SK-MEL-5 (cell line): ENCODE measurements at places on chromosomes 13 and 19. TPM values are rescaled to one million over a fixed set of nuclear protein-coding genes. Genes with fewer than 3 reads are reported as not detected.

Gene COQ8B
- total RNA-seq = 13.5 and 16.1 TPM in 2 replicates

DNA sequence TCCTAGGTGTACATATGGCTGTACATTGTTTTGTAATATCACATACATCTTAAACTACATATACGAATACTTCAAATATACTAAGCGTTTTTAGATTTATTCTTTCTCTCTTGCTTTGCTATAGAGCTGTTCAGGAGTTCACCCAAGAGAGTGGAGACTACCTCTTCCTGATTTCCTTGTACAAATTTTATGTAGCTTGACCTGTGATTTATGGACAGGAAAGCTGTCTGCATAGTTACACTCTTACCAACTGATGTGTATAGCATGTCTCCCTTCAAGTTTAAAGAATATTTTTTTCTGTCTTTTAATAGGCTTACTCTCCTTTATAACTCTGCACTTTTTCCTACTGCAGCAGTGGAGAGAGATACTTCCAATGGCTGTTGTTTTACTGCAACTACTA is 428.7 kb downstream of the NDFIP2 start:
- no peak for DNase-seq

GRCh38 chr19:45442778-45443461 is 19.2 kb upstream of the ERCC1 start:
- peak; percentile 21 for DNase-seq

GRCh38 chr19:50952910-50953309 is at the start of gene KLK5:
Gene KLK5, minus strand, starts transcription at chr19:50953038. Its CDS starts 381 bp downstream, at chr19:50952657.
- DNase-seq = no peak

DNA sequence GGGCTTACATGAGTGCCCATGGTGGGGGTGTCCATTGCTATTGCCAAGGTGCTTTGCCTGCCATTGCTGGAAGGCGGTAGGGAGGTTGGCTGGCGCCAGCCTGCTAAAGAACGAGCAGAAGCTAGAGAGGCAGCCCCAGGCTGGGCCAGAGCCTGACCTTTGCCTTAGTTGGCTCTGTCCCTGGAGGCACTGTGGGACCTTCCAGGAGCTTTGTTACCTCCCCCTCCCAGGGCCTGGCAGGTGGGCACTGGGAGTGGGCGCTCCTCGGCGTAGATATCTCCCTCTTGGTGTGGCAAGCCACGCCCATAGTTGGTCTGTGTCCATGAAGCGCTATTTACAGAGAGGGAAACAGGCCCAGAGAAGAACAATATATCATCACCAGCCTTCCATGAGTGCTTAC is 2.3 kb upstream of the SLC25A42 start:
- no peak for DNase-seq

DNA sequence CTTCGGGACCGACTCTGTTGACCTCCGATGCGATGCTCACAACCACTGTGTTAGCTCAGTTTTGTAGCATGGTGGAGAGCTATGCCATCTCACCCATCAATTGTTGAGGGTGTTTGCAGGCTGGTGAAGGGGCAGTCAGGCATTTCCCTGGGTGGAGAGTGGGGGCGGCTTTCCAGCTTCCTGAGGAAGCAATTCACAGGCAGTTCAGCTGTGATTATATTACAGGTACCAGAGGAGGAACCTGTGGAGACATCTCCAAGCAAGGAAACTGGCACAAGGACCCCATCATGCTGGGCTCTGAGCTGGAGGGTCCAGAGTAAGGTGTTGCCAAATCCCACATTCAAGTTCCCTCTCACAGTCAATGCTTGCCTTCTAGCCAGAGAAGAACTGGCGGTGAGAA is 166.0 kb upstream of the ZNF536 start:
- DNase-seq = no peak

Gene DMWD
- total RNA-seq = 24.3 and 26.7 TPM in 2 replicates

- DNase-seq = no peak
Measured at GRCh38 chr13:112869202-112870050, 99.6 kb upstream of the MCF2L start.

Gene FAM98C
- 6.9 and 8.9 TPM in 2 replicates for total RNA-seq

Gene NECTIN2
- 27.3 and 32.6 TPM in 2 replicates for total RNA-seq

GRCh38 chr19:44847144-44848035 is 1.3 kb downstream of the NECTIN2 start:
- no peak for DNase-seq

Gene SLC10A2
- total RNA-seq = not detected in 2 replicates

DNA sequence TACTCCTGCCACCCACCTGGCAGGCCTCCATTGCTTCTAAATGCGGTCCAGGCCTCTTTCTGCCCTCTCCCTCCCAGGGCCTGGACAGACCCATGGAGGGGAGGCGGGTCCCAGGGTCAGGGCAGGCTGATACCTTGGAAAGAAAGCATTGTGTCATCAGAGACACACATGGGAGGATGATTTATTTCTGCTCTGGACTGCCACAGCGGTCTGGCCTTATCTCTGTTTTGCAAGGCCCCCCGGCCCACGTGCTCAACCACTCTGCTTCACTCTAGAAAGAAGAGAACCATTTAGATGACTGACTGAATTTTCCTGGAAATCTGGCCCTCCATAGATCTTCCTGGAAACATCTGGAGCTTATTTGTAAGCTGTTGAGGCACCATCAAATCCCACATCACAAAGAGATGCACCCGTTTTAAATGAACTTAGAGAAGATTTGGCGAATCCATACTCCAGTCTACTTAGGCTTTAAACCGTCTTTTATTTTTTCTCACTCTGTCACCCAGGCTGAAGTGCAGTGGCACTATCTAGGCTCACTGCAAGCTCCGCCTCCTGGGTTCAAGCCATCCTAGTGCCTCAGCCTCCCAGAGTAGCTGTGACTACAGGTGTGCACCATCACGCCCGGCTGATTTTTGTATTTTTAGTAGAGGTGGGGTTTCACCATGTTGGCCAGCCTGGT is 48.3 kb upstream of the URI1 start:
- no peak for DNase-seq

Gene ZNF813
- total RNA-seq = 3.4 and 3.9 TPM in 2 replicates

Gene RDH13
- total RNA-seq = 18.1 and 20.7 TPM in 2 replicates

GRCh38 chr13:85521657-85522056 is 277.6 kb downstream of the SLITRK6 start:
- no peak for DNase-seq

DNA sequence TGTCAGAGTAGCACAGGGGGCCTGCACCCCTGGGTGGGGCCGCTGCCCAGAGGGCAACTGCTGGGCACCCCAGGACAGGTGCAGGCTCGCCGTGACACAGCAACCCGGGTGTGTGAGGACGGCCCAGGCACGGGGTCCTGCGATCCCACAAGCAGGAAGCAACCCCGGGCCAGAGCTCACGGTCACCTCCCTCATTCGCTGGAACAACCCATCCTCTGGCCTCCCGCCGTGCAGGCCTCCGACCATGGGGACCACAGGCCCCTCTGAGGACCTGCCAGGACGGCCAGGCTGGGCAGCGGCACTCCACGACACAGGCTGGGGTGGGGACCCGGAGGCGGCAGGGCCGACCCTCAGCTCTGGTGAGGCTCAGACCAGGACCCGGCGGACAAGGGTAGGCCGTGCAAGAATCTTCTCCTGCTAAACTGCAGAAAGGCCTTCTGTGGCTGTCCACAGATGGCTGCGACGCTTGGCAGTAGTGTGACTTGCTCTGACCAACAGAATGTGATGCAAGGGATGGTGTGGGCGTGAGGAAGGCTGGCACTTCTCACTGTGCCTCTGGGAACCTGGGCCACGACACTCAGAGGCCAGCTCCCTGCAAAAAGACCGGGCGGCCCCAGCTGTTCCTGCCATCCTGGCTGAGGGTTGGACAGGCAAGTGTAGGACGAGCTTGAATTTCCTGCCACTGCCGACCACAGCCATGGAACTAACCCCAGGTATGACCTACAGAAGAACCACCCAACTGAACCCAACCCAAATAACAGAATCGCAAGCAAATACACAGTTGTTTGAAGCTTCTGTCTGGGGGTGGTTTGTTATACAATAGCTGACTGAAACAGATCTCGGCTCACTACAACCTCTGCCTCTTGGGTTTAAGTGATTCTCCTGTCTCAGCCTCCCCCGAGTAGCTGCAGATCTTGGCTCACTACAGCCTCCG is 26.5 kb downstream of the PIP5K1C start:
- DNase-seq = no peak

DNA sequence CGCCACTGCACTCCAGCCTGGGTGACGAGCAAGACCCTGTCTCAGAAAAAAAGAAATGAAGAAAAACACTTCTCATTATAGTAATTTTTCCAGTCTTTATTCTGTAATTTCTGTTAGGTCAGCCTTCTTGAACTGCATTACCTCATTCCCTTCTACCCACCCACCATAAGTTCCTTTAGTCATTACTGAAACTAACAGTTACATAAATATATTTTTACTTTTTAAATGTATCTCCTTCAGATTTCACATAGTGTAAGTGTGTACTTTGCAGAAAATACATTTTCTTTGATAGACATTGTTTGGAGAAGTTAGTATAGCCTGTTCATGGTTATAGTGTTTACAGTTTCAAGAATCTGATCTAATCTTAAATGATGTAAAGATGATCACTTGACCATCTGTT is 31.7 kb upstream of the KCTD4 start:
- no peak for DNase-seq

DNA sequence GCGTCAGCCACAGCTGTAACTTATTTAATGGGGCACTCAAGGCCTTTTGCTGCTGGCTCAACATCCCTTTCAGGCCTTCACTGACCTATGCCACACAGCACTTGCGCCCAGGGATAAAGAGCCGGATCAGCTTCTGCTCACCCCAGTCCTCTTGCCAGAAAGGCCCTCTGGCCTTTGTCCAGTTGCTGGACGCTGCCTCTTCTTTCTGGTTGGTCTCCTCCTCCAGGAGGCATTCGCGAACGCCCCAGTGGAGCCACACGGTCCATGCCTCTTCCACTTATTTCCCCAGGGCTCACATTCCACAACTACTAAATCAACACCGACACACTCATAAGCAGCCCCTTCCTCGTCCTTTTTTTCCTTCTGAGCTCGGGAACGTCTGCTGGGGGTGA is 3.7 kb upstream of the ZNF329 start:
- DNase-seq = no peak

Gene KLK1
- not detected in 2 replicates for total RNA-seq

- peak; percentile 53 for DNase-seq
Measured at GRCh38 chr19:14031719-14032480, at the start of gene IL27RA. Gene IL27RA, plus strand, starts transcription at chr19:14031762. Its CDS starts 111 bp downstream, at chr19:14031873.

DNA sequence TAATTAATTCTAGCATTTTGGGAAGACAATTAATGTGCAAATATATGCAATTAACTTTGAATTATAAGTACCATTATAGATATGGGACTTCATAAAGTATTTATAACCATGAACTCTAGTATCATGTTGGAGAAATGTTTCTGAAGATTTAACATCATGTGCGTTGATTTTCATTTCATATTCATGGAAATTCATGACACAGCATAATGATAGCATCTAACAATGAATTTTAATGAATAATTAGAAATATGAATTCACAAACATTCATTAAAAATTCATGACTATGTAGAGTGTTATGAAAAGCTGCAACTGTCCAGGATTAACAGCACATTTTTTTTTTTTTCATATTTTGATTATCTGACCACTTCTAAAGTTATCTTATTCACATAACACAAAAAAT is 70.1 kb upstream of the KLHL1 start:
- no peak for DNase-seq

Gene GPR180
- 16.6 and 18.0 TPM in 2 replicates for total RNA-seq

Gene CPT1C
- total RNA-seq = 2.5 and 3.8 TPM in 2 replicates

GRCh38 chr19:19578252-19578651 is 40.2 kb downstream of the CILP2 start:
- no peak for DNase-seq

DNA sequence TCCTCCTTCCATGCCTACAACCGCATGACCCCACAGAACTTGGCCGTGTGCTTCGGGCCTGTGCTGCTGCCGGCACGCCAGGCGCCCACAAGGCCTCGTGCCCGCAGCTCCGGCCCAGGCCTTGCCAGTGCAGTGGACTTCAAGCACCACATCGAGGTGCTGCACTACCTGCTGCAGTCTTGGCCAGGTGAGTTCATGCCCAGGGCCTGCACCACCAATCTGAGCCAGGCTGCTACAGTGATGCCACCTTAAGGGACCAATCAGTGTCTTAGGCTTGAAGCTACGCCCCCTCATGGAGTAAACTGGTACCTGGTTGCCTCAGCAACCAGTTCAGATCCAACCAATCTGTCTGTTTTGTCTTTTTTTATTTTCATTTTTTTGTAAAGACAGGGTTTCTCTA is 5.2 kb downstream of the SYDE1 start:
- DNase-seq = peak; percentile 21

Gene TSHZ3
- total RNA-seq = 2.5 and 3.8 TPM in 2 replicates
